ENCODE measurements at places on chromosomes 3 and 15. TPM values are rescaled to one million over a fixed set of nuclear protein-coding genes. Genes with fewer than 3 reads are reported as not detected.

GRCh38 chr3:149646181-149646766, 11.6 kb downstream of the WWTR1 start:
- no peak for DNase-seq
- H3K4me3 ChIP-seq = no peak overlapping the region
- peaks cover 24% of the 10 kb centered on the region for H3K36me3 ChIP-seq
- H3K27ac ChIP-seq = no peak overlapping the region
- H3K27me3 ChIP-seq = no peaks in the 10 kb centered on the region

- no peak overlapping the region for H3K4me3 ChIP-seq
- H3K27me3 ChIP-seq = no peaks in the 10 kb centered on the region
- no peak overlapping the region for H3K27ac ChIP-seq
- no peaks in the 10 kb centered on the region for H3K36me3 ChIP-seq
These were observed 52.6 kb downstream of the MCF2L2 start for GRCh38 chr3:183375787-183376186.

DNA sequence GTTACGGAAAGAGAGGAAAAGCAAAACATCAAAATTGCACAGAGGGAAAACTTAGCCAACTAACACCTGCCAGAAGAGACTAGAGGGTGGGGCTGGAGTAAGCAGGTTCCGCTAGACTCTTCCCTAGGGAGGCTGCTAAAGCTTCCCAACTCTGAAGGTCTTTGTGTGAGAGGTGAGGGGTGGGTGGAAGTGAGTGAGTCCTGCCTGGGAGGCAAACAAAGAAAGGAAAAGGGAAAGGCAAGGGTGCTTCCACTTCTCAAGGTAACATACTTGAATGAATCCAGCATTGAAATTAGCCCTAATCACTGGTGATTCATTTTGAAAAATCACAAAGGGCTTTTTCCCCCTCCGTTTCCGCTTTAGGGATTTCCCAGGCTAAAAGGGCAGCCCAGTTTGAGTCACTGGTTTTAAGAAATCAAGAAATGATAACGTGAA, 220.5 kb upstream of the ADAMTS9 start:
- peaks cover 38% of the 10 kb centered on the region for H3K4me1 ChIP-seq
- H3K4me3 ChIP-seq = no peak overlapping the region
- H3K36me3 ChIP-seq = peaks cover 9% of the 10 kb centered on the region
- H3K27me3 ChIP-seq = peaks cover 14% of the 10 kb centered on the region

DNA sequence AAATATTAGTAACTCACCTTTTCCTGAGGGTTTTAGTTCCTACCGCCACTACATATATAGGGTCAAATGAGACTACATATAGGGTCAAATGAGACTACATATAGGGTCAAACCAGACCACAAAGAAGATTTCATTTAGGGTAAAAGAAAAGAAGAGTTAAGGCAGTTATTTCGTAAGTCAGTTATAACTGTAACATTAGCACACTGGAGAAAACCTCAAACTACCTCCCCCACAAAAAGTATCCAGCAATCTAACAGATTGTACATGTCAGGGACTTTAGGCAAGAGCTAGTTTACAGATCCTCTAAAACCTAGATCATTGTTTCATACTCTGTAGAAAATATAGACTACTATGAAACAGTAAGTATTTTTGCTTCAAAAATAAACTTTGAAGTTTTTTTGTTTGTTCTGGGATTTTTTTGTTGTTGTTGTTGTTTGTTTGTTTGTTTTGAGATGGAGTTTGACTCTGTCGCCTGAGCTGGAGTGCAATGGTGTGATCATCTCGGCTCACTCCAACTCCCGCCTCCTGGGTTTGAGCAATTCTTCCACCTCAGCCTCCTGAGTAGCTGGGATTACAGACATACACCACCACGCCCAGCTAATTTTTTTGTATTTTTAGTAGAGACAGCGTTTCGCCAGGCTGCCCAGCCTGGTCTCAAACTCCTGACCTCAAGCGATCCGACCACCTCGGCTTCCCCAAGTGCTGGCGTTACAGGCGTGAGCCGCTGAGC, 92.4 kb upstream of the CGNL1 start:
- no peak for DNase-seq
- no peaks in the 10 kb centered on the region for H3K27me3 ChIP-seq
- no peak overlapping the region for H3K4me3 ChIP-seq
- peaks cover 40% of the 10 kb centered on the region for H3K4me1 ChIP-seq

DNA sequence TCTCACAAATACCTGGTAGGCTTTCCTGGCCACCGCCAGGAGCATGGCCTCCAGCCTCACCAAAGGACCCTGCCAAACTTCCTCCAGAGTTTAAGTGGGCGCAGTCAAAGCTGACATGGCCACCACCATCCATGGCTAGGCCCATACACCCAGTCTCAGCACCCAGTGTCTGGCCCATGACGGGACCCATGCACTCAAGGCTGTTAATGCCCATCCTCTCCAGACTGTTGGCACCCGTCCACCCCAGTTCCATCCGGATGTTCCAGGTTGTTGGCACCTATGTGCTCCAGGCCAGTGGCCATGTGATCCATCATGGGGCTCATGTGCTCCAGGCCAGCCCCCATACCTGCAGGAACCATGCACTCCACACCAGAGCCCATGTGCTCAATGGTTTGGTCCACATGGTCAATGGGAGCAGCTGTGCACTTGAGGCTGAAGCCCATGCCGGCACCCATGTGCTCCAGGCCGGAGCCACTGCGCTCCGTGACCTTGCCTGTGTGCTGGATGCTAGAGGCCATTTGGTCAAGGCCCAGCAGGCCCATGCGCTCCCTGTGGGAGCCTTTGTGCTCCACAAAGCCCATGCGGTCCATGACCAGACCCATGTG, 20.4 kb downstream of the CTDSPL2 start:
- peaks cover 23% of the 10 kb centered on the region for H3K36me3 ChIP-seq
- no peaks in the 10 kb centered on the region for H3K27me3 ChIP-seq
- DNase-seq = no peak
- no peak overlapping the region for H3K27ac ChIP-seq
- no peak overlapping the region for H3K4me3 ChIP-seq

DNA sequence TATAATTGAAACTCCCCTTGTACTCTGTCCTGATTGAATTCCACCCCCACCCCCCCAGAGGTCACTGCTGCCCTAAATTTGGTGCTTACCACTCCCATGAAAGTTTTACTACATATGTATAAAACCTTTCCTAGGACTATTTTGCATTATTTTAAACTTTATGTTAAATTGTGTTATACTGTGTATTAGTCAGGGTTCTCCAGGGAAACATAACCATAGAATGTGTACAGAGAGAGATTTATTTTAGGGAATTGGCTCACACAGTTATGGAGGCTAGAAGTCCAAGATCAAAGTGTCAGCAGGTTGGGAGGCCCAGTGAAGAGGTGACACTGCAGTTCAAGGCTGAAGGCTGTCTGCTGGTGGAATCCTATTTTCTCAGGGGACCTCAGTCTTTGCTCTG, 29.2 kb downstream of the BFSP2 start:
- H3K27me3 ChIP-seq = no peaks in the 10 kb centered on the region
- no peak for DNase-seq
- no peak overlapping the region for H3K27ac ChIP-seq
- no peaks in the 10 kb centered on the region for H3K36me3 ChIP-seq

The C2CD4B gene
- total RNA-seq = 0.96 TPM

The ZPLD1 gene
- total RNA-seq = not detected
